Peyer's patch (tissue), 4 donors: ENCODE measurements at places on chromosomes 12 and 14. TPM values are rescaled to one million over a fixed set of nuclear protein-coding genes. Genes with fewer than 3 reads are reported as not detected.

DNA sequence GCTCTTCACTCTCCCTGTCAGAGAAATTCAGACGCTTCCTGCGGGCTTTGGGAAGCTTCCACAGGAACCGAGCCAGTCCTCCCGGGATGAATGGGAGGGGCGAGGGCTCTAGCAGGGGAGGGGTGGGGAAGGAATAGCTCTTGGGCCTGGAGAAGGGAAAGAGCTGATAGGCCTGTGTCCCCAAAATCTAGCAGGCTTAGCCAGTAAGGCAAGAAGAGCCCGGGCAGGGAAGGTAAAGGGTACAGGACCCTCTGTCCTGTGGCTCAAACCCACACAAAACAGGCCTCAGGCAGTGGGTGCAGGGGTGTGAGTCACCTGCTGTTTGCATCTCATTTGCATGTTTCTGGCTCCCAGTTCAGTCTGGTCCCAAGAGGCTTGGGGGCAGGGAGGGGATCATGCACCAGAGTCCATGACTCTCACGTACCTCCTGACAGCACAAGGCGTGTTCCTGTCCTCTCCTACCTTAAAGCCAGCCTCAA, 8.7 kb upstream of the SMUG1 start:
- no peak for DNase-seq

DNA sequence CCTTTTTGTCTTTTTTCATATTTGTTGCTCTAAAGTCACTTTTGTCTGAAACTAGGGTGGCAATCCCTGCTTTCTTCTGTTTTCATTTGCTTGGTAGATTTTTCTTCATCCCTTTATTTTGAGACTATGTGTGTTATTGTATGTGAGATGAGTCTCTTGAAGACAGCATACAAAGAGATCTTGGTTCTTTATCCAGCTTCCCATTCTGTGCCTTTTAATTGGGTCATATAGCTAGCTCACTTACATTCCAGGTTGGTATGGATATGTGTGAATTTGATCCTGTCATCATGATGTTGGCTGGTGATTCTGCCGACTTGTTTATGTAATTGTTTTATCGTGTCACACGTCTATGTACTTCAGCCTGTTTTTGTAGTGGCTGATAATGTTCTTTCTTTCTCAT, 267.7 kb upstream of the MGAT4C start:
- DNase-seq: no peak

- peak; percentile 64 for DNase-seq
Measured at GRCh38 chr12:93571925-93572711, at the start of gene SOCS2. Gene SOCS2, plus strand, starts transcription at chr12:93572675. Its CDS starts 223 bp downstream, at chr12:93572898.

- DNase-seq: no peak
Measured at GRCh38 chr12:58541300-58541690, 379.0 kb downstream of the LRIG3 start.

- no peak for DNase-seq
Measured at GRCh38 chr12:92921877-92922276, 7.2 kb downstream of the EEA1 start.

- no peak for DNase-seq
Measured at GRCh38 chr14:41446008-41446407, 160.7 kb upstream of the LRFN5 start.

- DNase-seq: no peak
Measured at GRCh38 chr14:48614003-48614402, 938.6 kb upstream of the MDGA2 start.

- DNase-seq: no peak
Measured at GRCh38 chr14:100096656-100097055, 31.4 kb downstream of the EVL start.

DNA sequence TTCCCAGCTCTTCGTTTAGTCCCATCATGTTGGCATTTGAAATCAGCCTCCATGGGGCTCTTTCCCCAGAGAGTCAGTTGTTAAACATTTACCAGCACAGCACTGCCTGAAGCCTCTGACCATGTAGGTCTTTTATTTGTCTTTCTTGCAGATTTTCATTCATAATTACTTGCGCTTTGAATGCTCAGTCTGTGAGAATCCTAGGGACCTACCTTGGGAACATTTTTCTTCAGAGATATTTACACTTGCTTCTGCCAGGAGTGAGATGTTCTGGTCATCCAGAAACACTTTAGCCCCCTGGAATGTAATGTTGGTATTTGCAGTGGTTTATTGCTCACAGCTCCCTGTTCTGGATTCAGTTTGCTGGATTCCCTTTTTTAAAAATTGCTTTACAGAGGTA, 41.7 kb downstream of the RPH3A start:
- no peak for DNase-seq

DNA sequence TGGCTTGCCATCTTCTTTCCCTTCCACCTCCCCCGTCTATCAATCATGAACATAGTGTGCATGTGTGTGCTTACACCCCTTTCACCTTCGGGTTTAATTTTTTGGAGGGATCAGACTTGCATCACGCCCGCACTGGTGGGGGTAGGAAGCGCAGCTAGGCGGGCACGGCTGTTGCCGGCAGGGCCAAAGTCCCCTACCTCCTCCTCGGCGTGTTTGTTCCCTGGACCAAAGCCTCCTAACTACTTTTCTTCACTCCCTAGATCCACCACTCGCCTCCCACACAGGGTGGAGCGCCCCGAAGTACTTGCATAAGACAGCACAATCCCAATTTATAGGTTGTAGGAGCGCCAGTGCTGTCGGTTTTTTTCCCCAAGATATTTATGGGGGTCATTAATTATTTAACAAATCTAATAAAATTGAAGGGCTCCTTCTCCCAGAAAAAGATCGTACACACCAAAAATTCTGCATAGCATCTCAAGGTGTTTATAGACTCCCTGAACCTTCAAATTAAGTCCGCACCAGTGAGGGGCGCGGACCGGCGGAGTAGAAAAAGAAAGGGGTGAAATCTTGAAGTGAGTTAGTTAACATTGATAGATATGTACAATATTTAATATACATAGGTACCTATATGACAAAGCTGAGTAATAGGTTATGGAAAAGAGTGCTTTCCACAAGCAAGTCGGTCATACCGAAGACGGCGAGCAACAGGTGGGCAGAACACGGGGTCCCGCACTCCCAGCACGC, 717 bp downstream of the PKP2 start:
- DNase-seq: peak; percentile 77

DNA sequence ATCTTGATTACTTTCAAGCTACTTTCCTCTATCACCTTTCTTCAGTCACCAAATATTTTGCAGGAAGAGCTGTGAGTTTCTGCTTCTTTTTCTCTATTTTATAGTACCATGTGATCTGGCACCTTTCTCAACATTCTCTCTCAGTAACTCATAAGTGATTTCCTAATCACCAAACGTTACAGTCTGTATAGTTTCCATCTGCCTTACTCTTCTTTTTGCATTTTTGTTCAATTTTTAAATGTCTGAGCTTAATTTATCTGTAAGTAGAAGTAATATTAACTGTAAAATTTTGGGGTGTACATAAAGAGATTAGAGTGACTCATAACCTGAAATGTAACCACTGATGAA, 422.1 kb upstream of the SYT1 start:
- DNase-seq: no peak

GRCh38 chr14:77488558-77488957, 10.1 kb downstream of the ISM2 start:
- no peak for DNase-seq

- DNase-seq: no peak
Measured at GRCh38 chr12:64039281-64039871, 182.7 kb downstream of the KICS2 start.

DNA sequence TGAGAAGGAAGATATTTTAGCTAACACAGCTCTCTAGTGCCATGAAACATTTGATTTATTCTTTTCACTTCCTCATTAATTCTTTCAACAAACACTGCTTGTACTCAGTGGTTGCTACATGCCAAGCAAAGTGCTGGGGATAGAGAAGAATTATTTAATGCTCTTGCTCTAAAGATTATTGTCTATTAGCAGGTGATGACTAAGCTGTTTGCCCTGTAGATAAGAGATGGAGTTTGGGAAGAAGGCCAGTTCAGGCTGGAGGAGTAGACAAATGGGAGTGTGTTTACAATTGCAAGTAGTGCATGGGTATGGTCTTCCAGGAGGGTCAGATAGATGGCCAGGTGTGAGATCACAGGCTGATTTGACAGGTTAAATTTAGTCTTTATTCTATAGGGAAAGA, 99.8 kb upstream of the SEL1L start:
- no peak for DNase-seq

DNA sequence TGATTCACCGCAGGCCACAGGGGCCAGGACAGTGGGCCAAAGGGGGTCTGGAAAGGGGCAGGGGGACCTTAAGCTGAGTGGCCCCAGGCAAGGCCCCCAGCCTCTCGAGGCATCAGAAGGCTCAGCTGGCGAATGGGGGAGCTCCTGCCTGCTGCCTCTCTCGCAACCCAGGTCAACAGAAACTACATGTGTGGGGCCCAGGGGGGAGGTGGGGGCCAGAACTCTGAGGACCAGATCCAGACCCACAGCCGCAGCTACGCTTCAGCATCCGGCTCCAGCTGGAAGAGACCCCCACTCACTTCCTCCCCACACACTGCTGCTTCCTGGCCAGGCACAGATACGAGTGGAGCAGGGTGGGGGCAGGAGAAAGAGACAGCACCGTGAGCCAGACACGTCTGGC, 46.5 kb downstream of the NCOR2 start:
- no peak for DNase-seq

DNA sequence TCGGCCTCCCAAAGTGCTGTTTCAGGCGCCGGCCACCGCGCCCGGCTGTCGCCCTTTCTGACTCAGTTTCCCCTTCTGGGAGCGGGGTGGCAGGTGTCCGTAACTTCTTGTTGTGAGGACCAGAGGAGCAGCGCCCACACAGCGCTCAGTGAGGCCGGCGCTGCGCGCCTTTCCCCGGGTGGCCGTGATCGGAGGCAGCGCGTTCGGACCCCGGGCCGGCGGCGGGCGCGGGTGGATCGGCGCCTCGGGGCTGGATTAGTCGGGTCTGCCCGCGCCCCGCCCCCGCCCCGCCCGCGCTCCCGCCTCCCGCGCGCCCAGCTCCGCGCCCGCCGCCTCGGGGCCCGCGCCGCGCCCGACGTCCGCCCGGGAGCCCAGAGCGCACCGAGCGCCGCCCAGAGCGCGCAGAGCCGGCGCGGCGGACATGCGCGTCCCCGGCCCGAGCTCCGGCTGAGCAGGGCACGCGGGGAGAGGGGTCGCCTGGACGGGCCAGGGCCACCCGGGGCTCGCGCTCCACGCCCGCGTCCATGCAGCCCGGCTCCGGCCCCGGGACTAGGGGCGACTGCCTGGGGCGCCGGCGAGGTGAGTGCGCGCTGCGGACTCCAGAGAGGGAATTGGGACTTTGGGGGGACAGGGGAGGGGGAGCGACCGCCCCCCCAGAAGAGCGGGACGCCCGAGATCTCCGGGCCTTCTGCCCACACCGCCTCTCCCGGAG, 50.6 kb downstream of the LRCOL1 start:
- peak; percentile 61 for DNase-seq

GRCh38 chr14:101634850-101635748, 73.8 kb downstream of the DIO3 start:
- no peak for DNase-seq

GRCh38 chr14:32932914-32933628, 5.6 kb upstream of the NPAS3 start:
- DNase-seq: no peak

GRCh38 chr14:25696176-25696575, 646.2 kb upstream of the STXBP6 start:
- no peak for DNase-seq

DNA sequence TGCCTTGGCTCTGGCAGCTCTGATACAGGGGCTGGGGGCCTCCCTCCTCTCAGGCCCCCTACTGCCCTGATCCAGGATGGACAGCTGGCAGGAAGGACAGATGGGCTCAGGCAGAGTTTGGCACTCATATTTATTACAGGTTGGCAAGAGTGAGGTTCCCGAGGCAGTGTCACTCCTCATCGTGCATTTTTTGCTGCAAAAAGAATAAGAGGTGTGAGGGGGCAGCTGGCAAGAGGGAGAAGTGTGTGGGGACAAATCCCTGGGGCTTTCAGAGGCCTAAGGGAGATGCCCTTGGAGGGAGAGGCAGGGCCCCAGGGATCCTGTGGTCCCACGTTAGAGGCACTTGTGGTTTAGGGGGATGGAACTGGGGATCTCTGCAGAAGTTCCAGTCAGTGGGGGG, 5.0 kb downstream of the CMTM5 start:
- no peak for DNase-seq

DNA sequence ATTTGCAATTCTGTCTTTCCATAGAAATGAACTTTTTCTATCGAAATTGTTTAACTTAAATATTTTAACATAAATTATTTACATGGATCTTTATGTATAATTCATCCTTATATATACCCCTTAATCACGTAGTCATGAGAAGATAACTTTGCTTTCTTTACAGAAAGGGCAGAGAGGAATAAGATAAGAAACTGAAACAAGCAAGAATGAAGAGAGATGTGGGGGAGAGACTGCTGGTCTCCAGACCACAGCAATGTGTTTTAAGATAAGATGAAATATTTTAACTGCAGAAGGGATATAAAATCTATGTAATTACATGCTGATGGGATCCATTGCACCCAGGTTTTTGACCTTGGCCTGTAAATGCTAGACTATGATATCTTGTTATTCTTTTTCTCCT, 34.7 kb upstream of the DNM1L start:
- no peak for DNase-seq

DNA sequence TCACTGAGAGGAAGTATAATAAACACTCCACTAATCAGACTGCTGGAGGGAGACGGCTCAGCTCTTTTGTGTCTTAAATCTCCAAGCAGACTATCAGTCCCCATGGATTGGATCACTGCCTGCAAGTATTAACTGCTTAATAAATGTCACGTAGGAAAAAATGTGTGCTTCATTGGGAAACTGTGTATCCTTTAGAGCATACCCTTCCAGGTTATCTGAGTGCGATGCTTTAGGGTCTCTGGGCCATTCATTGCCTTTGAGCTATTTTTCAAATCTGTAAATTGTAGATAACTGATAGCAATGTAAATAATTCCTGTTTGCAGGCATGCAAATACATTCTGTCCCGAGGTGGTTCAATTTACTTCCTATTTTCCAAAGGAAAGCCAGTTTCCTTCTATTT, 45.0 kb upstream of the VASH1 start:
- no peak for DNase-seq

GRCh38 chr12:130111965-130112496, 50.2 kb upstream of the FZD10 start:
- no peak for DNase-seq

DNA sequence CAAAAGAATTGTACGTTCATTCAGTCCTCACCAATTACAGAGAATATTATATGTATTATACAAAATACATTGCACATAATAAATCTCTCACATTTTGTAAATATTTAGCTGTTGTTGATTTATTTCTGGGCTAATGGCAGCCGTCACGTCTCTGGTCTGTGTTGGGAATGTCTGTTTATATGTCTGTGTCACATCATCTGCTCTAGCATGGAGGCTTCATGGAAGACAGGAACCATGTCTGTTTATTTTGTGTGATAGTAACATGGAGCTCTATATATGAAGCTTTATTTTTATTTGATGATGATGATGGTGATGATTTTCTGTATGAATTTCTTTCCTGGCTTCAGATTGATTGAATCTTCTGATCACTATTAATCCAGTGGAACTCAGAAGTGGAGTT, 138.4 kb downstream of the RAD51B start:
- DNase-seq: no peak

GLS2 gene
- total RNA-seq: 1.5 TPM

SPX gene
- not detected for total RNA-seq

RGS6 gene
- 0.54 TPM for total RNA-seq

TCTN2 gene
- total RNA-seq: 1.2 TPM

CAPZA3 gene
- not detected for total RNA-seq

ADAM21 gene
- total RNA-seq: not detected

KRT5 gene
- 5.9 TPM for total RNA-seq

ZNF891 gene
- total RNA-seq: 2.3 TPM

LYZ gene
- 152 TPM for total RNA-seq

CLEC2A gene
- total RNA-seq: not detected
